ENCODE measurements at places on chromosomes 7 and 10. TPM values are rescaled to one million over a fixed set of nuclear protein-coding genes. Genes with fewer than 3 reads are reported as not detected.
A peak's percentile ranks its signal among the peaks of the same experiment; 100 is the strongest.

CCDC7 gene
- 2.5 TPM for total RNA-seq

AZGP1 gene
- total RNA-seq, result not detected

TUBAL3 gene
- total RNA-seq, result not detected

SLC29A4 gene
- total RNA-seq, result 12.6 TPM

GRM3 gene
- 1.7 TPM for total RNA-seq

IFIT1B gene
- not detected for total RNA-seq

- no peak overlapping the region for H3K4me3 ChIP-seq
- peaks cover 11% of the 10 kb centered on the region for H3K4me1 ChIP-seq
- no peaks in the 10 kb centered on the region for H3K36me3 ChIP-seq
- H3K27me3 ChIP-seq, result no peaks in the 10 kb centered on the region
These were observed 734.6 kb upstream of the SORCS1 start for GRCh38 chr10:107899075-107899474.

DNA sequence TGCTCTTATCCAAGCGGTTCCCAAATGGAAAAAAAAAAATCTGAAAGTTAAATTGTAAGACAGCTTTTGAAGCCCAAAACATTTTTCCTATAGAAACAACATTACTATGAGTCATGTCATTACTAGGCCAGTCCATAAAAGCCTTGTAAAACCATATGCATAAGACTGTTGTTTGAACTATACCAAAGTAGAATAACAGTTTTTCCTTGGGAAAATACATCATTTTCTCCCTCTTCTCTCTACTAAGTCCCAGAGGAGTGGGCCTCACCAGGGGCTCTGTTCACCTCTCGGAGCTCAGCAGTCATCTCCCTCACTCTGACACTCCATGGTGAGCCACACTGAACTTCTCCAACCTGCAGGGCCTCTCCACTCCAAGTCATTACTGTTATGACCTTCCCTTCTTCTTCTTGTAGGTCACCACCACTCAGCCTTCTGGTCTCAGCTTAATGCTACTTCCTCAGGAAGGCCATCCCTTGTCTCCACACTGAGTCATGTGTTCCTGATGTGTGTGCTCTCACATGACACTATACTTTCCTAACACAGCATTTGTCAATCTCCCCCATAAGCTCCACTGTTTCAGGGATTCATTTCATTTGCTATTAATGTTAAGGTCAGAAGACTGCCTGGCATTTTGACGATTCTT, 32.5 kb downstream of the ZNF438 start:
- H3K4me3 ChIP-seq, result no peak overlapping the region
- no peaks in the 10 kb centered on the region for H3K36me3 ChIP-seq
- H3K4me1 ChIP-seq, result peaks cover 5% of the 10 kb centered on the region
- no peak overlapping the region for H3K27ac ChIP-seq

DNA sequence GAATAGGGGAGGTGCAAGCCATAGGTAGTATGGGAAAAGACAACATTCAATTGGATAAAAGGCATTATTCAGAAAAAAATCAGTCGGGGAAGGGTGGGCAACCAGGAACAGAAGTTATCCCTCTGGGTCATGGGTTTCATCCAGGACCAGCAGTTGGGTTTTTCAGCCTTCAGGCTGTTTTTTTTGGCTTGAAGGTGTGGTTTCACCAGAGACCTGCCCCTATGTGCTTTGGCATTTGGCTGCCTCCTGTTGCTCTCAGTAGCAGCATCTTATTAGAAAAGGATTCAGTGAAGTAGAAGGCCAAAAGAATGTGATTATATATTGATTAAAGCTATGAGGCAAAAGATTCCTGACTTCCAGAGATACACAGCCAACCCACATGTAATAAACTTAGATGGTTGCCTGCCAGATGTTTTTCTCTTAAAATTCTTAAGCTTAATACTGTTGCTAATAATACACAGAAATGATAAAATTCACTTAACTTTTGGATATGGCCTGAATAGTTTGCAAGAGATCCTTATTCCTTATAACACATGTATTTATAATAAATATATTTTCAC, 251.7 kb upstream of the CSTF2T start:
- no peaks in the 10 kb centered on the region for H3K4me1 ChIP-seq
- H3K27ac ChIP-seq, result no peak overlapping the region
- no peak overlapping the region for H3K4me3 ChIP-seq
- no peaks in the 10 kb centered on the region for H3K36me3 ChIP-seq
- DNase-seq, result no peak

GRCh38 chr10:132506711-132507408, 30.7 kb upstream of the INPP5A start:
- peak; percentile 28 for DNase-seq
- no peaks in the 10 kb centered on the region for H3K36me3 ChIP-seq
- H3K4me1 ChIP-seq, result no peaks in the 10 kb centered on the region
- no peak overlapping the region for H3K27ac ChIP-seq
- no peaks in the 10 kb centered on the region for H3K27me3 ChIP-seq
- no peak overlapping the region for H3K4me3 ChIP-seq

DNA sequence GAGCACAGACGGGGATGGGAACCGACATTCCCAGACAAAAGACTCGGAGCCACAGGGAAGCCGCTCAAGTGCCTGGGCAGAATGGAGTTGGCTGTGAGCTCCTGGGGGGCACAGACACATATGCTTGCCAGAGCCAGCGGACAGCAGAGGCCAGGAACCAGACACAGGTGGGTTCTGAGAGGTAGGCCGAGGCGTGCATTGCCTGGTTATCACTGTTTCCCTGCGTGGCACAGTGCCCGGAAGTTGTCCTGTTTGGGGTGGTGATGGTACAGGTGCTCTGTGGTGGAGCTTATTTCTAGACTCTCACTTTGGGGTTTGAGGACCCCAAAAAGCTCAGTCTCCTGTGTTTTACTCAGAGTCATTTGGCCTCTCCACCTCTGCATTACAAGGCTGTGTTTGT, 2.5 kb downstream of the PALD1 start:
- H3K27ac ChIP-seq, result no peak overlapping the region
- no peak for DNase-seq
- no peaks in the 10 kb centered on the region for H3K36me3 ChIP-seq
- H3K4me1 ChIP-seq, result peaks cover 6% of the 10 kb centered on the region
- H3K4me3 ChIP-seq, result no peak overlapping the region

DNA sequence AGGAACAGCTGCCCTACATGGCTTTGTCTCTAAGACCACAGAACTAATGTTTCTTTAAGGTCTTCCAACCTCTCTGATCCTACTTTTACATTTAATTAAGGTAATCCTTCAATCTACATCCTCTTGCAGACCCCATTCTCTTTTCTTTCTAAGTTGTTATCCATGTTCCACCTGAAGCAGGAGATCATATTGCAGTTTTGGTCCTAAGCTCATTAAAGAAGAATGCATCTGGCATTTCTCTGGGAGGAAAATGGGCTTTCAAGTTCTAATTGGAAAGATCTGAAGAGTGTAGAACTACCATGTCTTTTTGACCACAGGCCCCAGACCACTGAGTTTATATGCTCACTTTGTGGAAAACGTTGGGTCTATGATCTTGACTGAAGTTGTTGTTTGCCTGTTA, 111.2 kb downstream of the SEM1 start:
- H3K27me3 ChIP-seq, result no peaks in the 10 kb centered on the region
- H3K4me3 ChIP-seq, result peak overlapping the region; percentile 59
- peaks cover 16% of the 10 kb centered on the region for H3K4me1 ChIP-seq
- no peak for DNase-seq
- H3K36me3 ChIP-seq, result no peaks in the 10 kb centered on the region

- H3K27me3 ChIP-seq, result no peaks in the 10 kb centered on the region
- H3K4me3 ChIP-seq, result no peak overlapping the region
- DNase-seq, result no peak
- peaks cover 66% of the 10 kb centered on the region for H3K36me3 ChIP-seq
- no peak overlapping the region for H3K27ac ChIP-seq
- H3K4me1 ChIP-seq, result peaks cover 4% of the 10 kb centered on the region
These were observed 113.3 kb downstream of the NRF1 start for GRCh38 chr7:129724796-129725195.

DNA sequence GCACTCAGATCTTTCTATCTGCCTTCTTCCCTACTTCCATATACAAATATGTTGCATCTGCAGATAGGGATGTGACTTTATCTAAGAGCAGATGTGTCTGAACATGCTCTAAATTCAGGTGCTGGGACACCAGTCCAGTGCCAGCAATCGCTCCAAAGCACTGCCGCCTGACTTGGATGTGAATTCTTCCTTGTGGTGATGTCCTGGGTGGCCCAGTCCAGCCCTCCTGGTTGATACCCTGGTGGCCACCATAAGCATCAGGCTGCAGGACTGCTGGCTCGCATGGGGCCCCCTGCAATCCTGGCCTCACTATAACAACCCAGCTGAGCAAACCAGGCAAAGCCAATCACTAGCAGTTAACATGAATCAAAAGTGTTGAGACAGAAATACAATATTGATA, 149.2 kb upstream of the PDE1C start:
- H3K27me3 ChIP-seq, result no peaks in the 10 kb centered on the region
- H3K36me3 ChIP-seq, result no peaks in the 10 kb centered on the region
- H3K4me1 ChIP-seq, result no peaks in the 10 kb centered on the region
- H3K27ac ChIP-seq, result no peak overlapping the region
- H3K4me3 ChIP-seq, result no peak overlapping the region
- DNase-seq, result peak; percentile 19

GRCh38 chr10:75955973-75956502, 524.6 kb downstream of the LRMDA start:
- H3K36me3 ChIP-seq, result no peaks in the 10 kb centered on the region
- H3K4me3 ChIP-seq, result no peak overlapping the region
- H3K4me1 ChIP-seq, result no peaks in the 10 kb centered on the region
- H3K27ac ChIP-seq, result no peak overlapping the region
- H3K27me3 ChIP-seq, result no peaks in the 10 kb centered on the region

DNA sequence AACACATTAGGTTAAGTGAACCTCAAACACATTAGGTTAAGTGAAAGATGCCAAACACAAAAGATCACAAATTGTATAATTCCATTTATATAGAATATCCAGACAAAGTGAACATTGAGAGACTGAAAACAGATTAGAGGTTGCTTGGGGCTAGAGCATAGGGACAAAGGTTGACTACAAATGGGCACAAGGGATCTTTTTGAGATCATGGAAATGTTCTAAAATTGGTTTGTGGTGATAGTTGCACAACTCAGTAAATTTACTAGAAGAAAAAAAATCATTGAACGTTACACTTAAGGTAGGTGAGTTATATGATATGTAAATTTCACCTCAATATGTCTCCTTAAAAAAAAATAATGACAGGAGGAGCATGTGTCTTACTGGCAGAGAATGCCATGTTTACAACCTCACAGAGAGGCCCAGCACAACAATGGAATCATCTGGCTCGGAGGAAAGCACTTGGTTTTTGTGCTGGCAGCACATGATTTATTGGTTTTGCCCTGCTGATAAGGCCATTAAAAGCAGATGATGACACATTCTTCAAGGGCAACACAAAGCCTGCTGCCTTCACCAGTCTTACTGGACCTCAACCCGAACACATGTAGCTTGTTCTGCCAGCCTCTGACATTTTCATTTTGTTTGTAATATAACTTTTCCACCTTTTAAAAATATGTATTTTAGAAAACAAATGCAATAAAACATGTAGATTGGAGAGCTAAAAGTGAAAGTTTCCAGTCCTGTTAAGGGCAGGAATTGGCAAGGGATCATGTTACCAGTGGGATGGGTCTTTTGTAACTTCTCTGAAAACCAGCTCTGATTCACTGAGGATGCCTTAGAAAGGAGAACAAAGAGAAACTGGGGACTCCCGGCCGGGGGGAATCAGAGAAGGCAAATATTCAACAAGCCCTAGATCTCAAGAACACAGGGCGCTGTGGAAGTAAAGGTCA, 11.9 kb upstream of the LMOD2 start:
- peak overlapping the region; percentile 93 for H3K27ac ChIP-seq
- peaks cover 7% of the 10 kb centered on the region for H3K4me1 ChIP-seq
- H3K27me3 ChIP-seq, result no peaks in the 10 kb centered on the region
- peak overlapping the region; percentile 3 for H3K4me3 ChIP-seq
- H3K36me3 ChIP-seq, result no peaks in the 10 kb centered on the region

- H3K27me3 ChIP-seq, result no peaks in the 10 kb centered on the region
- no peak overlapping the region for H3K4me3 ChIP-seq
- H3K36me3 ChIP-seq, result no peaks in the 10 kb centered on the region
- DNase-seq, result no peak
- no peaks in the 10 kb centered on the region for H3K4me1 ChIP-seq
These were observed 2.7 kb downstream of the SSMEM1 start for GRCh38 chr7:130210181-130210935.

DNA sequence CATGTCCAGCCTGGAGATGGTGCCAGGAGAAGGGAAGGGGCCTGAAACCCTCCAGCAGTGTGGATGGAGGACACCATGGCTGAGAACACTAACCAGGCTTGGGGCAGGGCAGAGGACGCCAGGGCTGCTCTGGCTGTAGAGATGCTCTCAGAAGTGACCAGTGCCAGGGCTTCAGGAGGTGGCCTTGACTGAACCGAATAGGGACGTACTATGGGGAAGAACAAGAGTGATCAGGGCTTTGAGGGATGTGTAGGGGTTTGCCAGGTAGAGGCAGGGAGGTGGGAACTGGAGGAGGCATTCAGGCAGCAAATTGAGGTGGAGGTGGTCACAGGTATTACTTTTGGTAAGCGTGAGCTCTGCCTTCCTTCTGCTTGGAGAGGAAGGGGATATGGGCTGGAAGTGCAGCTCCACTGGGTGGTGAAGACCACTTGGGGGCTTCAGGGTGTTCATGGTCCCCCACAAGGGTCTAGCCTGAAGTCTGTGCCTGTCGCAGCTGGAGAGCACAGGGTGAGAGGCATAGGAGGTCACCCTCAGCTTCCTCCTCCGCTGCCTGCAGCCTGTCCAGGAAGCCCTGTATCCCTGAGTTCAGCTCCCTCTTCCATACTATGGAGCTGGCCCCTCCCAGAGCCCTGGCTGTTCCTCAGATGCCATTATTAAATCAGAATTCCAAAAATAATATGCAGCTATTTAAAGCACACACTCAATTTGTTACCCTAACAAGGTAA, 27.8 kb downstream of the ADCY1 start:
- no peaks in the 10 kb centered on the region for H3K27me3 ChIP-seq
- no peak overlapping the region for H3K27ac ChIP-seq

- peak overlapping the region; percentile 75 for H3K4me3 ChIP-seq
- H3K27me3 ChIP-seq, result peaks cover 14% of the 10 kb centered on the region
- H3K36me3 ChIP-seq, result no peaks in the 10 kb centered on the region
- no peak overlapping the region for H3K27ac ChIP-seq
- peak; percentile 92 for DNase-seq
These were observed 31.2 kb downstream of the ZNF467 start for GRCh38 chr7:149742075-149742701.

GRCh38 chr10:78924319-78925003, 144.3 kb upstream of the ZMIZ1 start:
- H3K27me3 ChIP-seq, result no peaks in the 10 kb centered on the region
- DNase-seq, result peak; percentile 70
- no peaks in the 10 kb centered on the region for H3K36me3 ChIP-seq
- H3K4me3 ChIP-seq, result no peak overlapping the region
- H3K4me1 ChIP-seq, result peaks cover 4% of the 10 kb centered on the region
- no peak overlapping the region for H3K27ac ChIP-seq

DNA sequence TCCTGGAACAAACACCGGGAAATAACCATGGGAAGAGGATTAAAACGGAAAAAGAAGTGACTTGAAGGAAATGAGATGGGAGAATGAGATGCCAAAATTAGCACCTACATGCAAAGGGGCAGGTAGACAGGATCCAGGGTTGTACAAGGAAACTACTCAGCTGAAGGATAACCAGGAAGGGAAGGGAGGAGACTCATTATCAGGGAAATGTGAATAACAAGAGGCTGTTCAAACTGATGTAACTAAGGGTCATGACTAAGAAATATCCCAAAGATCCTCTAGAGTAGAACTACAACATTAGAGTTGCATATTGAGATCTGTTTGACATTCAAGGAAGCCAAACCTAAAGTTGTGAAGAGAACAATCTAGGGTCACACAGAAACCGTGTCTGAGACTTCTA, 166.2 kb upstream of the SP8 start:
- H3K27me3 ChIP-seq, result no peaks in the 10 kb centered on the region
- DNase-seq, result no peak
- H3K4me1 ChIP-seq, result no peaks in the 10 kb centered on the region
- H3K4me3 ChIP-seq, result no peak overlapping the region
- H3K36me3 ChIP-seq, result no peaks in the 10 kb centered on the region
- no peak overlapping the region for H3K27ac ChIP-seq

Data from endodermal cell (in vitro differentiated cells).